ENCODE measurements at places on chromosomes 5 and 9. TPM values are rescaled to one million over a fixed set of nuclear protein-coding genes. Genes with fewer than 3 reads are reported as not detected.

DNA sequence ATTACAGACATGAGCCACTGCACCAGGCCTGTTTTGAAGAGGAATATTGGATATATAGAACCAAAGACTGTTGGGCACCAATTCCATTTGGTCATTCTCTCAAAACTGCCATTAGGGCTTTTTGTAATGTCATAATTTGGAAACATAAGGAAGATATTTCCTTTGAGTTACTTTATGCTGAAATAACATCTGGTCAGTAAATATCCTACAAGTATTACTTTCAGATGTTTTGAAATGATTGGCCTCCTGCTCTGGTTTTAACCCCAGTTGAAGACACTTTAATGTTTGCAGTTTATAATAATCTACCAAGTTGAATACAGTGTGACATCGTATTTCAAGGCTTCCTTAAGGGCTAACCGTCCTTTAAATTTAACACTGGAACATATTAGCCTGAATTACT lies 33.6 kb downstream of the LRRTM2 start:
- peaks cover 34% of the 10 kb centered on the region for H3K4me1 ChIP-seq
- no peaks in the 10 kb centered on the region for H3K36me3 ChIP-seq
- no peak overlapping the region for H3K4me3 ChIP-seq
- H3K27ac ChIP-seq, result no peak overlapping the region

GRCh38 chr9:777978-778377 lies 63.5 kb upstream of the DMRT1 start:
- no peaks in the 10 kb centered on the region for H3K4me1 ChIP-seq
- DNase-seq, result no peak
- H3K27ac ChIP-seq, result no peak overlapping the region
- H3K27me3 ChIP-seq, result no peaks in the 10 kb centered on the region
- no peak overlapping the region for H3K4me3 ChIP-seq

GRCh38 chr5:9559965-9560364 lies 14.1 kb upstream of the SEMA5A start:
- DNase-seq, result no peak
- no peaks in the 10 kb centered on the region for H3K36me3 ChIP-seq
- H3K27ac ChIP-seq, result no peak overlapping the region
- peaks cover 2% of the 10 kb centered on the region for H3K27me3 ChIP-seq
- no peak overlapping the region for H3K4me3 ChIP-seq

DNA sequence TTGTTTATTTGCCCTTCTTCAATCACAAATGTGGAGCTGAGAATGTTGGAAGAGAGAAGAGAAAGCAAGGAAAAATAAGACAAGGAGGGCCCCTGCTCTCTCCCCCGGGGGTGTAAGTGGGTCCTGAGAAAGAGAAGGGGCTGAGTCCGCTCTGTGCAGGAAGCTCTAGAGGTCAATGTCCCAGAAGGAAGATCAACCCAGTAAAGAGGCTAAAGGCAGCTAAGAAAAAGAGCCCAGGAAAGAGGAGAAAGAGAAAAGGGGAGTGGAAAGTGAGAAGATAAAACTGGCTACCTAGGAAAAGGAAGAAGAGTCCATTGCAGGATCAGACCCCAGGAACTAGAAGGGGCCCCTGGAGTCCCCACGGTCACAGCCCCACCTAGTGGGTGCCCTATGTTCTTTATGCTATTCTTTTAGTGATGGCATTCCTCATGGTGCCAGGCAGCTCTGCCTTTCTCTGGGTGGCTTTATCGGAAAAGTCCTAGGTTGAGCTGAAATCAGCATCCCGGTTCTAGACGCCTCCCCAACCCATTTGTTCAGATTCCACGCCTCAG lies 583.4 kb downstream of the ACTL7B start:
- H3K27ac ChIP-seq, result peak overlapping the region; percentile 74
- no peaks in the 10 kb centered on the region for H3K36me3 ChIP-seq
- peak overlapping the region; percentile 15 for H3K4me3 ChIP-seq

DNA sequence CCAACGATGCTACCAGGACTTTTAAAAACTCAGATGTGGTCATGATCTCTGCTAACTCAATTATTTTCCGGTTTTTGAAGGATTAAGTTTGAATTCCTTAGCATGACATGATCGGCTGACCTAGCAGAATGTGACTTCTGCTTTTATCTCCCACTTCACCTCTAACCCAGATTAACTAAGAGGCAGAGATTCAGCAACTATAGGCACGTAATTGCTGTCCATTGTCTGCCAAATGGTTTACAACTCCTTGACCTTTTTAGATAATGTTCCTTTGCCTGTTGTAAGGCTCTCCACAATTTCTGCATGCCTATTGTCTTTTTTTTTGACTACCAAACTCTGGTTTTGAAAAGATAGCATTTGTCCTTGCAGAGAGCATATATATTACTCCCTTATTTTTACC lies 268.2 kb downstream of the BRINP1 start:
- DNase-seq, result no peak
- no peaks in the 10 kb centered on the region for H3K36me3 ChIP-seq
- H3K27ac ChIP-seq, result no peak overlapping the region

DNA sequence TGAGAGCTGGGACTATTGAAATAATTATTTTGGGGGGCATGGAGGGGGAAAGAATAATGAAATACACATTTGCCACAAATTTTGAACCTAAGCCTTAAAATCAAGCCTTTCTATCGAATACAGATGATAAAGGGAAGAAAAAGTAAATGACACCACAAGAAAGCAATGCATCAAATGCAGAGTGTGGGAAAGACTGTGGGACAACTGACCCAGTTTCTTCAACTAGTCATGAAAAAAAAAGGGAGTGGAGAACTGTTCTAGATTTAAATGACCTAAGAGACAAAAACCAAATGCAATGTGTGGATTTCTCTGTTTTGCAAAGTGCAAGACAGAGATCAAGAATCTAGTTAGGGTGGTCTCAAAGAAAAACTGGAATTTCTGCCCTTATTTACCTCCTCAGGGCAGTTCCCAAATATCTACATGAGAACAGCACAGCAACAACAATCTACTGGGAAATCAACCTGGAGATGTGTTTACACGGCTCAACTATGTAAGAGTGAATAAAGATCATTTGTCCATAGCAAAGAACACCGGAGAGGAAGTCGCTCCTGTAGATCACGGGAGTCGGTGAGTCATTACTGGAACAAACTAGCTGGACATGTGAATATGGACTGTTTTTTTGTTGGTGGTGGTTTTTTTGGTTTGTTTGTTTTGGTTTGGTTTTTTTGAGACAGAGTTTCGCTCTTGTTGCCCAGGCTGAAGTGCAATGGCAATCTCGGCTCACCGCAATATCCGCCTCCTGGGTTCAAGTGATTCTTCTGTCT lies 145.9 kb downstream of the DROSHA start:
- H3K4me3 ChIP-seq, result no peak overlapping the region
- peaks cover 6% of the 10 kb centered on the region for H3K27me3 ChIP-seq
- no peak for DNase-seq
- H3K27ac ChIP-seq, result no peak overlapping the region

DNA sequence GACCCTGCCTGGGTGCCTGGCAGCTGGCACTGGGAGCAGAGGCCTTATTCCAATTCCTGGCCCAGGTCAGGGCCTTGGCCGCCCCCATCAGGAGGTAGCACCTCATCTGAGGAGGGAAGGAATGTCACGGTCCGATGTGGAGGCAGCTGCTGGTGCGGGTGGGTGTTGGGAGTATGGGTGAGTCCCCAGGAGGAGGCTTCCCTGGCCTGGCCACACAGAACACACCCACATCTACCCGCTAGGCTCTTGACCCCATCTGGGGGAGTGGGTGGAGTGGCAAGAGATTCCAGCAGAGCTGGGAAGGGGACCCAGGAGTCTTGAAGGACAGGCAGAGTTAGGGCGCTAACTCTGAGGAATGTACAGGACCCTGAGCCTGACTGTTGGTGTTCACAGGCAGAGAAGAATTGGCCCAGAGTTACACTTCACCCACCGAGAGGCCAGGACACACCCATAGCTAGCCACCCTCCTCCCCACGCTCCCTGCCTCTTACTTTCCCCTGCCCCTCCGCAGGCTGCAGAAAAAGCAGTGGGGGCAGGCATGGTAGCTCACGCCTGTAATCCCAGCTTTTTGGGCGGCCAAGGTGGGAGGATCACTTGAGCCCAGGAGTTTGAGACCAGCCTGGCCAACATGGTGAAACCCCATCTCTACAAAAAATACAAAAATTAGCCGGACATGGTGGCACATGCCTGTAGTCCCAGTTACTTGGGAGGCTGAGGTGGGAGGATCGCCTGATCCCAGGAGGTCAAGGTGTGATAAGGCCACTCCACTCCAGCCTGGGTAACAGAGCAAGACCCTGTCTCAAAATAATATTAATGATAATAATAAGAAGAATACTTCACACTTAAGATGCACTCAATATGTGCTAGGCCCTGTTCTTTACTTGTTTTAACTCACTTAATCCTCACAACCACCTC lies 6.0 kb downstream of the OLFML2A start:
- no peaks in the 10 kb centered on the region for H3K36me3 ChIP-seq
- H3K27me3 ChIP-seq, result peaks cover 2% of the 10 kb centered on the region
- H3K4me3 ChIP-seq, result no peak overlapping the region
- no peak for DNase-seq

DNA sequence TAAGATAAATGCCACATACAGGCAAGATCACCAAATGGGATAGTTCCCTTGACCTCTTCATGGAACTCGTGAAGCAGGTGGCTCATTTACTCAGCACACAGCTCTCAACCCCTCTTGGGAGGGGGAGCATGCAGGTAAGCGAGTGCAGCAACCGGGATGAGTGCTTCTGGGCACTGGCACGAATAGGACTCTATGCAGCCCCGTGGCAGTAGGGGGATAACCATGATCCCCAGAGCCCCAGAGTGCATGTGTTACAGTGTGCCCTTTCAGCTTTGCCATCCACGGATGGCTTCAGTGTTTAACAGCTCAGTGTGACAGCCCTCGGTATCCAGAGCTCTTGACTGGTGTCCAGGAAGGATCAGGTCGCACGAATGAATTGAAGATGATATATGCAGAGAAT lies 1187.1 kb downstream of the CDH9 start:
- H3K36me3 ChIP-seq, result no peaks in the 10 kb centered on the region
- H3K4me3 ChIP-seq, result no peak overlapping the region
- H3K4me1 ChIP-seq, result no peaks in the 10 kb centered on the region
- no peak overlapping the region for H3K27ac ChIP-seq
- DNase-seq, result no peak

DNA sequence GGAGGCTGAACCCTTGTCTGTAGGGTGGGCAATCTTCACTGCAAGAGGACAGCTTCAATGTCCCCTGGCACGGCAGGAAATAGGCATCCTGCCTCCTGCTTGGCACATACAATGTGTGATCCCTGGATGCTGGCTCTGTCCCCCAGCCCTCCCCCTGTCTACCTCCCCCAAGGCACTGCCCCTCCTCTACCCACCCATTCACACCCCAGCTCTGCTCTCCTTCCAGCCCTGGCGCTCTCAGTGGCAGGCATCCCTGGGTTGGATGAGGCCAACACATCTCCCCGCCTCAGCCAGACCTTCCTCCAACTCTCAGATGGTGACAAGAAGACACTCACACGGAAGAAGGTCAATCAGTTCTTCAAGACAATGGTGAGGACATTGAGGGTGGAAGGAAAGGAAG lies 24.1 kb upstream of the FOXI1 start:
- DNase-seq, result no peak
- H3K4me3 ChIP-seq, result no peak overlapping the region

GRCh38 chr9:108078811-108079210 lies 589.2 kb upstream of the KLF4 start:
- H3K4me3 ChIP-seq, result no peak overlapping the region
- H3K36me3 ChIP-seq, result no peaks in the 10 kb centered on the region
- no peak for DNase-seq
- no peaks in the 10 kb centered on the region for H3K4me1 ChIP-seq

GRCh38 chr5:72817076-72817481 lies 618 bp downstream of the TNPO1 start:
- DNase-seq, result peak; percentile 60
- H3K27ac ChIP-seq, result peak overlapping the region; percentile 99
- peaks cover 9% of the 10 kb centered on the region for H3K27me3 ChIP-seq
- H3K36me3 ChIP-seq, result no peaks in the 10 kb centered on the region
- H3K4me1 ChIP-seq, result peaks cover 20% of the 10 kb centered on the region
- H3K4me3 ChIP-seq, result peak overlapping the region; percentile 97

- no peaks in the 10 kb centered on the region for H3K36me3 ChIP-seq
- no peak for DNase-seq
- H3K4me1 ChIP-seq, result peaks cover 45% of the 10 kb centered on the region
Measured at GRCh38 chr5:175795959-175796358, 75.4 kb upstream of the CPLX2 start.

- no peak overlapping the region for H3K27ac ChIP-seq
- peaks cover 6% of the 10 kb centered on the region for H3K36me3 ChIP-seq
- peaks cover 1% of the 10 kb centered on the region for H3K4me1 ChIP-seq
- H3K27me3 ChIP-seq, result peaks cover 2% of the 10 kb centered on the region
Measured at GRCh38 chr5:150377964-150378694, 20.6 kb downstream of the TCOF1 start.

GRCh38 chr9:129868872-129869486 lies 33.7 kb downstream of the USP20 start:
- no peak overlapping the region for H3K4me3 ChIP-seq
- H3K4me1 ChIP-seq, result peaks cover 9% of the 10 kb centered on the region
- no peaks in the 10 kb centered on the region for H3K36me3 ChIP-seq

The CBY3 gene
- not detected for total RNA-seq

The STPG3 gene
- not detected for total RNA-seq

The RLN2 gene
- not detected for total RNA-seq

The LCN15 gene
- 1.9 TPM for total RNA-seq

The EXOSC2 gene
- 43.3 TPM for total RNA-seq

The DIPK1B gene
- total RNA-seq, result 71.3 TPM

Measured in glutamatergic neuron (in vitro differentiated cells).